ENCODE measurements at places on chromosomes 12 and 14.

GRCh38 chr12:61546296-61546695 lies 713.9 kb upstream of the USP15 start:
- no peak for DNase-seq

DNA sequence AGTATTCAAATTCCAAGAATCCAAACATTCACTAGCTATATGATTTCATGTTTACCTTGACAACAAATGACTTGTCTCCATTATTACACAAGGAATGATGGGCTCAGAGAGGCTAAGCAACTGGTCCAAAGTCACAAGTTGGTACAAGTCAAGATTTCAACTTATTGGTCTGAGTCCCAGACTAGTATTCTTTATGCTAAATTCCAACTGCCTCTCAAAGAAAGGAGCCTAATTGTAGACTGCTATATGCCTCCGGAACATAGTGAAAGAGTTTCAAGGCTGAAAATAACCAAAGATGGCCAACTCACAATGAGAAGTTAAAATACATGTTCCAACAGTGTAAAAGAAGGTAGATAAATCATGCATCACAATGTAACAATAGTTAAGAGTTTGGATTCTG lies 7.5 kb downstream of the BTG1 start:
- DNase-seq = no peak

DNA sequence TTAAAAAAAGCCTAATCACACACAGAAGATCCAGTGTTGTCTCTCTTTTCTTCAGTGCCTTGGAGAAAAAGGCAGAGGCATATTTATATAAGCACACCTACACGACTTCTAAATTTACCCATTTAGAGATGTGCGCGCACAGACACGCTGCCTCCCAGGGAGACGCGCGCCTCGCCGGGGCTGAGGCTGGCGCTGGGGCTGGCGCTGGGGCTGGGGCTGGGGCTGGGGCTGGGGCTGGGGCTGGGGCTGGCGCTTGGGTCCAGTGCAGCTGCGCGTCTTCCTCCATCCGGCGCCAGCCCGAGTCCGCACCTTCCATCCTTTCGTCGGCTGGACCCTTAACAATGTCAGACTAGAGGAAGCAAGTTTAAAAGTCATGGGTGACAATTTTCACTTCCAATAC lies 118.4 kb upstream of the ARID2 start:
- no peak for DNase-seq

- DNase-seq = no peak
These were observed 518.6 kb downstream of the VRK1 start for GRCh38 chr14:97315790-97316189.

GRCh38 chr14:50062438-50063085 lies 53.8 kb downstream of the VCPKMT start:
- no peak for DNase-seq

DNA sequence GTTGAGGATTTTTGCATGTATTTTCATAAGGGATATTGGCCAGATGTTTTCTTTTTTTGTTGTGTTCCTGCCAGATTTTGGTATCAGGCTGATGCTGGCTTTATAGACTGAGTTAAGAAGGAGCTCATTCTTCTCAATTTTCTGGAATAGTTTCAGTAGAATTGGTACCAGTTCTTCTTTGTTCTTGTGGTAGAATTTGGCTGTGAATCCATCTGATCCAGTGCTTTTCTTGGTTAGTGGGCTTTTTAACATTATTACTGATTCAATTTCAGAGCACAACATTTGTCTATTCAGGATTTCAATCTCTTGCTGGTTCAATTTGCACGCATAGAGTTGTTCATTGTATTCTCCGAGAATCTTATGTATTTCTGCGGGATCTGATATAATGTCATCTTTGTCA lies 136.5 kb upstream of the FOXG1 start:
- DNase-seq = no peak

GRCh38 chr12:100490056-100490455 lies 16.4 kb downstream of the NR1H4 start:
- DNase-seq = no peak

DNA sequence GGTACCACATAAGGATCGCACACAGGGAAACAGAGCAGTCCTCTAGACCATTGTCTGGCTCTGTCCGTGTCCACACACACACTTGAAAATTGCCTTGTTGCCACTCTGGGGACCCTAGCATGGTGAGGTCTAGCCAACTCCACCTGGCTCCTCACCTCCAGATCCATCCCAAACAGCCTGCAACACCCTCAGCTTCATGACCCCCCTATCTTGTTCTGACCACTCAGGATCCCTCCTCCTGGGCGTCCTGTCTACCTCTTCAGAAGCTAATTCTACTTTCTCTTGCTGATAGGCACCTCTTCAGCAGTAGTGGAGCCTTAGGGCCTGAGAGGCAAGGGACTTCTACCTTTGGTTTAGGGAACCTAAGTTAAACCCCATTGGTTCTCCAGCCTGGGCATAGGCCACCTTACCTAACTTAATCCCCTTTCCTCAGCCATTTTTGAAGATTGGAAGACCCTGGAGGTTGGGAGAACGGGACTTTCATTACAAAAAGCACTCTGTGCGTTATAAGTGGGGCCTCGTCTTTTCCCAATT lies 697 bp upstream of the HOXC5 start:
- DNase-seq = no peak

GRCh38 chr14:81571437-81571836 lies 37.8 kb upstream of the SEL1L start:
- DNase-seq = no peak

DNA sequence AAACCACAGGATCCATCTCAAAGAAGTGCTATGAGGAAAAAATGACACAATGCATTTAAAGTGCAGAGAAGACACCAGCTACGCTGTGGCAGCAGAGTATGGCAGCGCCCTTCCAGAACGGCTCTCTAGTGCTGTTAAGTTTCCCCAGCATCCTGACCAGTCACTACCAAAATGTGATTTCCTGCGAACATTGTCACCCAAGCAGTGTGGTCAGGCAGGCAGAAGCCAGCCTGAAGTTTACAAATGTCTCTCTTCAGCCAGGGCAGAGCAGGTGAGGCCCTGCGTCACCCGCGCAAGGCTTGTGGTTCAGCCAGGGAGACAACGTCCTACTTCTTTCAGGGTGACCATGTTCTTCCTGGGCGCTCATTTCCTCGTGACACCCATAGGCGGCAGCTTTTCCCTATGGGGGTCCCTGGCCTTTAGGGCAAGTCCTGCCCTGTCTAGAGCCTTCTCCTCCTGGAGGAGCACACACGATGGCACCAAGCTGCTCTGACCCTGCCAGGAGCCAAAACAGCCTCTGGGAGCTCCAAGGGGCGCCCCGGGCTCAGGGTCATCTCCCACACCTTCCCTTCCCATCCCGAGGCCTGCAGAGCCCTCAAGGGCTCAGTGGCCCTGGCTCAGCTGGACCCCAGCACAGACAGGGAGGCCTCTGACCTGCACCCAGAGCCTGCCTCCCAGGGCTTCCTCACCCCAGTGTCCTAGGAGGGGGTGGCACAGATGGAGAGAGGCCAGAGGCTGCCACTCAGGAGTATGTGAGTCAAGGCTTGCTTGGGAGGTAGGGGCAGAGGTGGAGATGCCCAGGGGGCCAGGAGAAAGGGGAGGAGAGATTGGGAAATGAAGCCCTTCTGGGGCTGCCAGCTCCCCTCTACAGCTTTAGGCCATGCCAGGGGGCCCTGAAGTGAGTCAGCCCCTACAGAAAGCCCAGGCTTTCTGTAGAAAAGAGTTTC lies 41.9 kb downstream of the PSMA6 start:
- DNase-seq = no peak

DNA sequence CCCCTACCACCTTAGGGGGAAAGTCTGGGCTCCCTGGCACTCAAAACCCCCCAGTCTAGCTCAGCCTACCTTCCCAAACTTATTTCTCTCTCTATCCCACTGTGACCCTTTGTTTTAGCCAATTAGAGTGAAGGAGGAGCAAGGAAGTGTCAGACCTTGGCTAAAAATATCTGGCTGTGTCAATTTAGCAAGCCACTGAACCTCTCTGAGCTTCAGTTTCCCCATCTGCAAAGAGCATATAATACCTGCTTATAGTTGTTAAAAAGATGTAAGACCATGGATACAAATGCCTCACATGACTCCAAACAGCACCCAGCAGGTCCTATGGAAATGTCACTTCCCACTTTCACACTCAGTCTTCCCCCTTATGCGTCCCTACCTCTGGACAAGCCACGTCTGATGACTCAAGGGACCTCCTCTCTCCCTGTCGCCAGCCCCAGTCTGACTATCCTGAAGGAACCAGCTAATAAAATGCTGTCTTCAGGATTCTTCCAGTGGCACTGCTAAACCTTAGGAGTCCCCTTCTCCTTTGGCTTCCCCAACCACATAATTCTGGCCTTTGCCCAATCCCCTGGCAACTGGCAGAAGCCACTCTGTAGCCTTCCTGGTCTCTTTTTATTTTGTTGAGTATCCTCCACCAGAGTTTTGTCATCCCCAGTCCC lies 19.3 kb downstream of the FOXN3 start:
- DNase-seq = no peak

- no peak for DNase-seq
These were observed 30.8 kb downstream of the TTC7B start for GRCh38 chr14:90785471-90785870.

DNA sequence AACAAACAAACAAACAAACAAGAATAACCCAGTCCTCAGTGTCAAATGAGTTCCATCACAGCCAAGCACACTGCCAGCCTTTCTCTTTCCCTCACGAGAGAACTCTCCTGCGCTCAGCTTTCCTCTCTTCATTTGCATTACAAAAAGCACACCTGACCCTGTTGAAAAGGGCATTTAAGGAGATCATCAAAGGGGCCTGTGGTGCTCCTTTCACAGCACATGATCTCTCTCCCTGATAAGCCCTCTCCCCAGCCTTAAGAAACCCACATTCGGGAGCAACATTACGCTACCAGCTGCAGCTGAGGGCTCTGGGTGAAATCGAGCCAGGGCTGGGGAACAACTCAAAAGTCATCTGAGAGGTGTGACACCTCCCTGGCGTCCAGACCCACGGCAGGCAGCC lies 165.6 kb upstream of the TMCC3 start:
- no peak for DNase-seq

DNA sequence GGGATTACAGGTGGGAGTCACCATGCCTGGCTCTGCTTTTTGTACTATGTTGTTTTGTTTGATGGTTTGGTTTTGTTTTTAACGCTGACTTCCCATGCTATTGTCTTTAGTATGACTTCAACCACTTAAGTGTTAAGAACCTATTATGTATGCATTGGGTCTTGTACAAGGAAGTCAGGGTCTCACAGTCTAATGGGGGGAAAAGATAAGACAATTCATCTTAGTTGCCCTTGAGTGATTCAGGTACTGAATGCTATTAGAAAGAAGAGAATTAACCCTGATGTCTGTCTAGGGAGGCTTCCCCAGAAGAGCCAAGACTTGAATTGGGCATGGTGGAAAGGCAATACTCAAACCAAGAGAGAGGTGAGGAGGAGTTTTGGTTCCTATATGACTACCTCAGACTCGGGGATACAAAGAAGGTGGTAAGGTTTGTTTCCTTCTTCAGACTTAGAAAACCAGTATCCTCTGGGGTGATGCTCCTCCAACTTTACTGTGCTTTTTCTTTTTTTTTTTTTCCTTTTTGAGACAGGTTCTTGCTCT lies 64.6 kb downstream of the SUSD6 start:
- no peak for DNase-seq

- peak; percentile 27 for DNase-seq
These were observed 25.2 kb downstream of the NID2 start for GRCh38 chr14:52043690-52044089.

DNA sequence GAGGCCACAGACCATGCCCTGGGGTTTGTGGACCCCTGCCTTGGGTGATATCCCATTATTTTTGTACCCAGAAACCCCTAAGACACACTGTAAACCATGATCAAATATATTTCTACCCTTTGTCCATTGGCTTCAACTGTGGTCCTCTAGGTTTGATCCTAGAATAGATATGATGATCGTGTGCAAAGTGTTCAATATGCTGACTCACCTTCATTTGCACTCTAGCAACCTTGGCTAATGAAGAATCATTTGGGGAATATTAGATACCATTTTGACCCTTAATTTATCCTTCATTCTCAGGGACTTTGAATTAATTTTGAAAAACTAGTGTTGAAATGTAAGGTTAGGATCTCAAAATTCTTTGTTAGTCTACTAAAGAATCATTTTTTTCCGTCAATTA lies 73.1 kb upstream of the RAP1B start:
- no peak for DNase-seq

GRCh38 chr14:61368114-61368710 lies 46.8 kb downstream of the PRKCH start:
- no peak for DNase-seq

DNA sequence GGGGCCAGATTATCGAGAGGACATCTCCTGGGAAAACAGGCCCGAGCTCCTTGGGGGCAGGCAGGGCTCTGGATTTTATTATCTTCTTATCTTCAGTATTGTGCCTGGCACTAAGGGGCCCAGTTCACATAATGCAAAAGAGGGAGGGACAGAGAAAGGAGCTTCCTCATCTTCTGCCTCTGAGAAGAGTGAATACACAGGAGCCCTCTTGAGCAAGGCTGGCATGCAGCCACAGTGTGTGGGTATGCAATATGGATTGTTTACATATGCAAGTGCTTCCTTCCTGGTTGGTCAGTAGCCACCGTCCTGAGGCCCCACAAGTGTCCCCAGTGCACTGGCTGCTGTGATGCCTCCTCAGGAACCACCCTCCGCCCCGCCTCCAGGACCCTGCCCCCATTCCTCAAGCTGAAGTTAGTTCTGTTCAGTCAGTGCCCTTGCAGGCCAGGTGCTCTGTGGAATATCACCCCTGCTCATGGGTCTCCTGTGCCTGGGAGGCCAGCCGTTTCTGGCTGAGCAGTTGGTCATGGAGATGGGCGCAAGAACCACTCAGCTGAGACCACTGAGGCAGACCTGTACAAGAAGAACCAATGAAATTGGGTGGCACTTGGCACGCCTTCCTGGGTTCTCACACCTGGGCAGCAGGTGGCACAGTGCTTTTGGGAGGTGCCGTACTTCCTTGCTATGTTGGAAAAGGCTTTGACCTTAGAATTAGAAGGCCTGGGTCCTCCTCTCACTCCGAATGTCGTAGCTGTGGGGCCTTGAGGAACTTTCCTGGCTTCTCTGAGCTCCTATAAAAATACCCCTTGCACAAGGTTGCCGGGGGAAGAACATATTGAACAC lies 35.1 kb upstream of the ACTN1 start:
- no peak for DNase-seq

- no peak for DNase-seq
These were observed 698.7 kb upstream of the TBX3 start for GRCh38 chr12:115382681-115383080.

DNA sequence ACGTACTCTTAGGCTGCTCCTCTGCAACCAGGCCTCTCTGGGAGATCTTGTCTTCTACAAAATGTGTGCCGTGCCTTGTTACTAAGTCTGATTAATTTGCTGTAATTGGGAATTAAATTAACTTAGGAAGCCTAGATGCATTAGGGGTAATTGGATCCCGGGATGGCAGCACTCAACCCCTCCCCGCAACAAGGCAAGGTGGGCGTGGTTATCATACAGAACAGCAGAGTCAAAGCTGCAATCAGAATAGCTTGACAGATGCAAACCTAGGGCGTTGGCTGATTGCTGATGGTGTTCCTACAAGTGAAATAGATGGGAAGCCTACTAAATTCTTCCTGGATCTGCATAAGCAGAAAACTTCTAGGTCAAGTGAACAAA lies 34.5 kb upstream of the NFYB start:
- no peak for DNase-seq

- no peak for DNase-seq
These were observed 1.9 kb downstream of the GNG2 start for GRCh38 chr14:51862176-51862796.
